ENCODE measurements at places on chromosomes 16 and 17. TPM values are rescaled to one million over a fixed set of nuclear protein-coding genes. Genes with fewer than 3 reads are reported as not detected.
A peak's percentile ranks its signal among the peaks of the same experiment; 100 is the strongest.

GRCh38 chr16:54996186-54996585 is 65.5 kb downstream of the IRX5 start:
- H3K4me3 ChIP-seq, result no peak overlapping the region
- no peak overlapping the region for H3K27ac ChIP-seq
- H3K36me3 ChIP-seq, result no peaks in the 10 kb centered on the region

GRCh38 chr17:55098765-55099164 is 130.2 kb downstream of the STXBP4 start:
- no peaks in the 10 kb centered on the region for H3K36me3 ChIP-seq
- no peak for DNase-seq
- H3K27me3 ChIP-seq, result no peaks in the 10 kb centered on the region
- no peak overlapping the region for H3K4me3 ChIP-seq
- no peak overlapping the region for H3K27ac ChIP-seq
- H3K4me1 ChIP-seq, result no peaks in the 10 kb centered on the region

GRCh38 chr16:2019921-2020831 is 591 bp downstream of the NPW start:
- H3K4me1 ChIP-seq, result peaks cover 16% of the 10 kb centered on the region
- H3K27ac ChIP-seq, result no peak overlapping the region
- peak overlapping the region; percentile 11 for H3K4me3 ChIP-seq
- no peaks in the 10 kb centered on the region for H3K27me3 ChIP-seq
- H3K36me3 ChIP-seq, result no peaks in the 10 kb centered on the region
- DNase-seq, result peak; percentile 51

DNA sequence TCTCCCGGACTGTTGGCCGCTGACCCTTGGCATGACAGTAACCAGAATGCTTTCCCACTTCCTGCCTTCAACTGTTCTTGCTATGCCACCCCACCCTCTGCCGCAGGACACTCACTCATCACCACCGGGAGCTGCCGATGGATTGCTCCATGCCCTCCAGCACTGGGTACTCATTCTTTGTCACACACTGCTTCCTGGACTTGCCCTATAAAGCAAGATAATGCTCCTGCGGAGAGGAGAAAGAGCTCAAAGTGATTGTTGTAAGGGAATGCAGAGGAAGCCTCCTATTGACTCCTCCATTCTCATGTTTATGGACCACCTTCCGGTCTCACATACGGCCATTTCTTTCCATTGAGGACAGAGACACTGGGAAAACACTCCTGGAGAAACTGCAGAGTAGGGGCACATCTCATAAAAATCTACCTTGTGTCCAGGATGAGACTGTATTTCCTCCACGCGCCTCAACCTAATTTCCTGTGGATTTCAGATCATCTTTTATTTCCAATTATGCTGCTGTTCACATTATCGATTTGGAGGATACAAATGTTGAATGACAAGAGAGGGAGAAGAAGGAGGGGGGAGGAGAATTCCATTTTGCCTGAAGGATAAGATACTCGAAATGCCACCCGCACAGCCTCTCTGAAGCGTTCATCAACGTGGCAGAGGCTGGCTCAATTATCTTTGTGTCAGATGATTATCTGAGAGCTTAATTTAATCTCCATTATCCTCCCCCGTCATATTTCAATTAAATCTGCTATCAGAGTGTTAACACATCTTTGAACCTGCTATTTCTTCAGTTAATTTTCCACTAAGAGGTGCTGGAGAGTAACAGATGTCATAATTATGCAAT is 486.1 kb upstream of the SALL1 start:
- H3K4me3 ChIP-seq, result no peak overlapping the region
- H3K27ac ChIP-seq, result no peak overlapping the region
- no peak for DNase-seq
- H3K27me3 ChIP-seq, result no peaks in the 10 kb centered on the region

- H3K4me3 ChIP-seq, result no peak overlapping the region
- H3K27me3 ChIP-seq, result peaks cover 44% of the 10 kb centered on the region
- DNase-seq, result no peak
These were observed 29.7 kb upstream of the MRPS23 start for GRCh38 chr17:57879437-57880085.

DNA sequence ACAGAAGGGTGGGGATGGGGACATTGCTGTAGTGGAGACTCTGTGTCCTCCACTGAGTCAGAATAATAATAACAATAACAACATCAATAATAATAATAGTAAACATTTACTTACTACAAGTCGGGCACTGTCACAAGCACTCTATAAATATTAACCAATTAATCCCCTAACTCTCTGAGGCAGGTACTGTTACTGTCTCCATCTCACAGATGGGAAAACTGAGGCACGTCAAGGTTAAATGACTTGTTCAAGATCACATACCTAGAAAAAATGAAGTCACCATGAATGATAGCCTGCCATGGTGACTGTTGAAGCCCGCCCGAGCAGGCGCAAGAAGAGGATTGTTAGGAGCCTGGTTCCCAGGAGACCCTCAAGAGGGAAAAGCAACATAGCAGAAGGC is 10.2 kb downstream of the PRR29 start:
- no peak overlapping the region for H3K4me3 ChIP-seq
- no peaks in the 10 kb centered on the region for H3K27me3 ChIP-seq
- no peak overlapping the region for H3K27ac ChIP-seq
- H3K36me3 ChIP-seq, result peaks cover 22% of the 10 kb centered on the region
- peaks cover 19% of the 10 kb centered on the region for H3K4me1 ChIP-seq

DNA sequence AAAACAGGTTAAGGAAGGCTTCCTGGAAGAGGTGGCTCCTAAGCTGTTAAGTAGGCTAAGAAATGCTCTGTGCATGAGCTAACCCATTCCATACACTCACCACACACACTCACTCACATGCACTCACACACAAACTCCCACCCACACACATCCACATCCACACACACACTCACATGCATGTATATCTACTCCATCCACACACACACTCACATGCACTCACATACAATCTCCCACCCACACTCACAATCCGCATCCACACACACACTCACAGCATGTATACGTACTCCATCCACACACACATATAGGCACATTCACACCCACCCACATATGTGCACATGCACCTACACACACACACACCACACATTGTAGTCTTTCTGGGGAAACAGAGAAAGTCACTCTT is 89.3 kb upstream of the HNF1B start:
- DNase-seq, result no peak
- H3K36me3 ChIP-seq, result no peaks in the 10 kb centered on the region
- H3K4me3 ChIP-seq, result no peak overlapping the region
- H3K27ac ChIP-seq, result no peak overlapping the region

DNA sequence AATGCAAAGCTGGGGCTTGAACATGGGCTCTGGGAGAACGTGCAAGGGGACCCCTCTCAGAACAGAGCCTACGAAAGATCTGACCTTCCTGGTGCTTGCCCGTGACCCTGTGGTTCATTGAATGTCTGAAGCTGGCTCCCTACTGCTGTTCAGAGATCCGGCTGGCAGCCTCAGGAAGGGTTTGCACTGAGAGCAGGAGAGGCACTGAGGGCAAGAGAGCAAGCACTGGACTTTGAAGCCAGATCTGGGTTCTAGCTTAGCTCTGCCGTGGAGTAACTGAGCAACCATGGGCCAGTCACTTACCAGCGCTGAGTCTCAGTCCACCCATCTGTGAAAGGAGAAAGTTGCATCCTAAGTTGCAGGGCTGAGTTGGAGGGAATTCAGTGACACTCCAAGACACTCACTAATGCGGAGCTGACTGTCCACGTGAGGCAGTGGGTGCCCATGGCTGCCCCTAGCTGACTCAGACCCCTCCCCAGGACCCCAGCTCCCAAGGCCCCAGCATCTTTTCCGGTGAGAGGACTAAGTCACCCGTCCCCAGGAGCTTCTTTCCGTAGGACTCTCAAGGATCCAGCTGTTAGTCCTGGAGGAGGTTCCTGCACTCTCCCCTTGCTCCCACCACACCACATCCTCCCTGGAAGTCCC is 41.3 kb downstream of the BEAN1 start:
- H3K27ac ChIP-seq, result no peak overlapping the region
- DNase-seq, result no peak
- H3K4me1 ChIP-seq, result peaks cover 11% of the 10 kb centered on the region
- H3K4me3 ChIP-seq, result no peak overlapping the region
- H3K27me3 ChIP-seq, result peaks cover 40% of the 10 kb centered on the region

DNA sequence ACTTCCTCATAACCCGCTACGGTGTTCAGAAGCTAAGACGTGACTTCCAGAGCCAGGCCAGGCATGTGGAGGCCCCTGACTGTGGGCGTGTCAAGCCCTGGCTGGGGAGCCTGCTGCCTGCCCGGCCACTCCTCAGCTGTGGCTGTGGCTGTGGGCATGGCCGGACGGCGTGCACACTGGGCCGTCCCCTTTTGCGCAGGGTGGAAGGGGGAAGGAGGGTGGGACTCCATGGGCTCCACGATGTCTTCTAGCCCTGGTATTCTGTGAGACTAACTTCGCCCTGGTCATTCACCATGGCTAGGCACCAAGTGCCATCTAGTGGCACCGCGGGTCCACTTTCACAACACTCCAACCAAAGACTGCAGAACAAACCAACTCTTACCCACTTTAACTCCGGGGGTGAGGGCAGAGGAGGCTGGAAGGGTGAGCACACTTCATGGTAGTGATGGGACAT is 67.9 kb downstream of the N4BP1 start:
- H3K27me3 ChIP-seq, result no peaks in the 10 kb centered on the region
- no peak overlapping the region for H3K27ac ChIP-seq
- H3K4me1 ChIP-seq, result no peaks in the 10 kb centered on the region
- H3K4me3 ChIP-seq, result no peak overlapping the region
- DNase-seq, result no peak

GRCh38 chr16:65409510-65409909 is 287.6 kb upstream of the CDH11 start:
- H3K27me3 ChIP-seq, result no peaks in the 10 kb centered on the region
- no peaks in the 10 kb centered on the region for H3K4me1 ChIP-seq
- H3K4me3 ChIP-seq, result no peak overlapping the region
- H3K36me3 ChIP-seq, result no peaks in the 10 kb centered on the region
- DNase-seq, result no peak

- H3K27ac ChIP-seq, result no peak overlapping the region
- H3K4me1 ChIP-seq, result no peaks in the 10 kb centered on the region
- H3K4me3 ChIP-seq, result no peak overlapping the region
- H3K27me3 ChIP-seq, result peaks cover 6% of the 10 kb centered on the region
These were observed 134.4 kb downstream of the MAF start for GRCh38 chr16:79466111-79466510.

- no peaks in the 10 kb centered on the region for H3K27me3 ChIP-seq
- H3K36me3 ChIP-seq, result no peaks in the 10 kb centered on the region
- no peak overlapping the region for H3K27ac ChIP-seq
- H3K4me1 ChIP-seq, result peaks cover 12% of the 10 kb centered on the region
- DNase-seq, result no peak
These were observed 3.1 kb upstream of the C17orf58 start for GRCh38 chr17:67999291-67999911.

DNA sequence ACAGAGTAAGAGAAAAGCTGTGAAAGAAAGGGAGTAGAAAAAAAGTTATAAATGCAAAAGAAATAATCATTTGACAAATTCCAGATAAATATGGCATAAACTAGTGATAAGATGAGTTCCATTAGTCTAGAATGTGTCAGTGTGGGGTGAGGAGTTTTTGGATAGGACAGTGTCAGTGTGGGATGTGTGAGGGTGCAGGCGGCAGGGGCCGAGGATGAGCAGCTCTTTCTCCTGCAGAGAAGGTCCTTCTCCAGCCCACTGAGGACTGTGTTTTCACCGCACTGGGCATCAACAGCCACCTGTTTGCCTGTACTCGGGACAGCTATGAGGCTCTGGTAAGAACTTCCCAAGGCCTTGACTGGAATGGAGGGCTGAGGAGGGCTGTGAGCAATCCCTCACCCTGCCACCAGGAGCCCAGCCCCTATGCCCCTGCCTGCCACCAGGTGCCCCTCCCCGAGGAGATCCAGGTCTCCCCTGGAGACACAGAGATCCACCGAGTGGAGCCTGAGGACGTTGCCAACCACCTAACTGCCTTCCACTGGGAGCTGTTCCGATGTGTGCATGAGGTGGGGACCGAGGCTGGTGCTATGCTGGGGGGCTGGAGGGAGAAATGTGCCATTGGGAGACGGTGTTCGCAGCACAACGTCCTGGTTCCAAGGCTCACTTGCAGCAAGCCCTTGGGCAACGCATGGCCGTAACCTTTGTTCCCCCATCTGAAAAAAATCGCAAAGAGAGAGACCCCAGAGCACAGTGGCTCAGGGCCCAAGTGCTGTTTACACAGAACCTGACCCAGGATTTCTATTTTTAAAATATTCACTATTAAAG is 13.1 kb downstream of the RAPGEFL1 start:
- H3K4me3 ChIP-seq, result no peak overlapping the region
- no peaks in the 10 kb centered on the region for H3K36me3 ChIP-seq

GRCh38 chr17:9729034-9729650 is 62.2 kb downstream of the DHRS7C start:
- no peak overlapping the region for H3K27ac ChIP-seq
- peak; percentile 43 for DNase-seq
- no peaks in the 10 kb centered on the region for H3K4me1 ChIP-seq

- no peaks in the 10 kb centered on the region for H3K27me3 ChIP-seq
- peaks cover 89% of the 10 kb centered on the region for H3K36me3 ChIP-seq
- DNase-seq, result peak; percentile 59
- no peak overlapping the region for H3K4me3 ChIP-seq
- no peak overlapping the region for H3K27ac ChIP-seq
These were observed 16.0 kb downstream of the HOXB4 start for GRCh38 chr17:48561884-48562810.

- no peak overlapping the region for H3K27ac ChIP-seq
- H3K4me1 ChIP-seq, result no peaks in the 10 kb centered on the region
- no peak for DNase-seq
- no peak overlapping the region for H3K4me3 ChIP-seq
- H3K27me3 ChIP-seq, result no peaks in the 10 kb centered on the region
These were observed 12.6 kb upstream of the FOXJ1 start for GRCh38 chr17:76153640-76154039.

GRCh38 chr17:6475411-6475810 is 31.2 kb downstream of the PIMREG start:
- H3K4me3 ChIP-seq, result no peak overlapping the region
- no peaks in the 10 kb centered on the region for H3K36me3 ChIP-seq
- DNase-seq, result no peak
- H3K4me1 ChIP-seq, result peaks cover 10% of the 10 kb centered on the region
- H3K27ac ChIP-seq, result no peak overlapping the region
- peaks cover 5% of the 10 kb centered on the region for H3K27me3 ChIP-seq

- H3K27ac ChIP-seq, result no peak overlapping the region
- peak; percentile 39 for DNase-seq
- no peak overlapping the region for H3K4me3 ChIP-seq
These were observed 28.8 kb downstream of the DYNLRB2 start for GRCh38 chr16:80569440-80570105.

GRCh38 chr16:48117217-48118105 is 38.3 kb downstream of the ABCC12 start:
- no peaks in the 10 kb centered on the region for H3K27me3 ChIP-seq
- peaks cover 10% of the 10 kb centered on the region for H3K4me1 ChIP-seq
- DNase-seq, result peak; percentile 89
- no peak overlapping the region for H3K27ac ChIP-seq
- H3K4me3 ChIP-seq, result no peak overlapping the region

Gene TBX4
- polyA plus RNA-seq, result not detected

Gene CHD9NB
- polyA plus RNA-seq, result not detected

Gene WNT9B
- not detected for polyA plus RNA-seq

Gene QRICH2
- 0.81 TPM for polyA plus RNA-seq

Gene CCL23
- polyA plus RNA-seq, result not detected

Gene MAP2K6
- not detected for polyA plus RNA-seq

Gene CCDC182
- polyA plus RNA-seq, result not detected

Gene TRIM25
- polyA plus RNA-seq, result 24.5 TPM

Gene ABCC3
- polyA plus RNA-seq, result 0.07 TPM

Gene HEATR9
- not detected for polyA plus RNA-seq

Gene RCVRN
- not detected for polyA plus RNA-seq

Gene NME3
- polyA plus RNA-seq, result 76.3 TPM

Gene FADS6
- not detected for polyA plus RNA-seq
